Epithelial cell of alveolus of lung (primary cell): ENCODE measurements at places on chromosomes 2 and 18. TPM values are rescaled to one million over a fixed set of nuclear protein-coding genes. Genes with fewer than 3 reads are reported as not detected.

PTCD3 gene
- total RNA-seq, result 23.5 and 62.7 TPM in 2 replicates

C2orf78 gene
- total RNA-seq, result not detected in 2 replicates

SLC9A2 gene
- not detected in 2 replicates for total RNA-seq

SPATA3 gene
- not detected in 2 replicates for total RNA-seq

TOGARAM2 gene
- total RNA-seq, result 0.13 TPM in 1 of 2 replicates, not detected in the other

GAREM1 gene
- total RNA-seq, result 5.7 and 6.2 TPM in 2 replicates

CDH19 gene
- total RNA-seq, result 0.13 TPM in 1 of 2 replicates, not detected in the other

COL4A3 gene
- total RNA-seq, result 0.13 and 0.48 TPM in 2 replicates

EPHA4 gene
- total RNA-seq, result 6.8 and 15.4 TPM in 2 replicates

GNAL gene
- total RNA-seq, result 0.26 and 1.8 TPM in 2 replicates

CABYR gene
- 0.88 and 6.9 TPM in 2 replicates for total RNA-seq

MREG gene
- 0.32 and 1.4 TPM in 2 replicates for total RNA-seq

DSC3 gene
- 1.4 and 2.5 TPM in 2 replicates for total RNA-seq

POU3F3 gene
- 0.39 TPM in 1 of 2 replicates, not detected in the other for total RNA-seq

CCDC142 gene
- 8.4 and 9.8 TPM in 2 replicates for total RNA-seq

SMCHD1 gene
- total RNA-seq, result 32.6 and 32.9 TPM in 2 replicates

PDE11A gene
- 0.13 TPM in 1 of 2 replicates, not detected in the other for total RNA-seq

EVA1A gene
- total RNA-seq, result 4.9 and 50.7 TPM in 2 replicates

NFU1 gene
- total RNA-seq, result 31.5 and 42.0 TPM in 2 replicates

NPHP1 gene
- total RNA-seq, result 2.6 and 2.8 TPM in 2 replicates

METTL5 gene
- total RNA-seq, result 59.1 and 65.3 TPM in 2 replicates

MEP1B gene
- not detected in 2 replicates for total RNA-seq

RAX gene
- total RNA-seq, result not detected in 2 replicates

SH3RF3 gene
- 21.8 and 24.6 TPM in 2 replicates for total RNA-seq

EN1 gene
- 0.32 and 0.39 TPM in 2 replicates for total RNA-seq

ALPP gene
- total RNA-seq, result not detected in 2 replicates

RNF149 gene
- total RNA-seq, result 32.9 and 36.6 TPM in 2 replicates

ASNSD1 gene
- 40.1 and 45.5 TPM in 2 replicates for total RNA-seq

AGXT gene
- not detected in 2 replicates for total RNA-seq

CDH2 gene
- 21.9 and 68.8 TPM in 2 replicates for total RNA-seq

SLC19A3 gene
- total RNA-seq, result 1.0 and 1.9 TPM in 2 replicates

GAREM2 gene
- total RNA-seq, result 1.6 and 1.9 TPM in 2 replicates

PRSS56 gene
- 0.48 TPM in 1 of 2 replicates, not detected in the other for total RNA-seq

NOL4 gene
- total RNA-seq, result not detected in 2 replicates
